ENCODE measurements at places on chromosomes 1 and 21.
A peak's percentile ranks its signal among the peaks of the same experiment; 100 is the strongest.

GRCh38 chr1:15352128-15352957, 57.3 kb upstream of the EFHD2 start:
- peak; percentile 94 for DNase-seq

DNA sequence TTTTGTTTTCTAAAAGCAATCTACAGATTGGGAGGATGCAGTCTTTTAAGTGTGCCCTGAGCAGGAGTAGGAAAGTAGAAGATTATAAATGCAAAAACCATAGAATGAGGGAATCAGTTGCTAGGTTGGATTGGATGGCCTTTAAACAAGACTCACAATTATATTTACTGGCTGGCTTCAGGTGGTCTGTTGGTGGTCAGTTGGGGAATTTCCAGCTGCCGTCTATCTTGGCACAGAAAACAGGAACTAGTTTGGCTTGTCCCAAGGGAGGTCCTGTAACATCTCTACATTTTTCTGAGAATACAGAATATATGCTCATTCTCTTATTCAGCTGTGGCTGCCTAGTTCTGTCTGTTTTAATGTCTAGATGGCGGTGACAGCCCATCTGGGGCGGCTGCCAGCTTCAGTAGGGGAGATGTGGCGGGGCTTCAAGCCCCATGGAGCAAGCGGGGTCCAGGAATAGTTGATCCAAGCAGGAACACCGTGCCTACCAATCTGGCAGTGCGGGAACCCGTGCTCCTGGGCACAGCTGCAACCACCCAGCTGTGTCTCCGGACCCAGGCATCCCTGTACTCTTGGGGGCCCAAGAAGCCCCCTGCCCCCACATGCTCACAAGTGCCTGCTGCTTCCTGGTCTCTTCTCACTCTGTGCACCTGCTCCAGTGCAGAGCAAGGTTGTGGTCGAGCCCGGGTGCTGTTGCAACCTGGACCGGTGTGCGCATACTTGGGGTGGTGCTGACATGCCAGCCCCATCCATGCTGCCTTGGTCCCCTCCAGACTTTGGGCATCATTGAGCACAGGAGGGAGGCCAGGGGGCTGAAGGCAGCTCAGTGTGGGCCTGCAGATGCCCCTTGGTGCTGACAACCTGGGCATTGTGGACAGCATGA, 1182.6 kb downstream of the AMY1C start:
- no peak for DNase-seq

DNA sequence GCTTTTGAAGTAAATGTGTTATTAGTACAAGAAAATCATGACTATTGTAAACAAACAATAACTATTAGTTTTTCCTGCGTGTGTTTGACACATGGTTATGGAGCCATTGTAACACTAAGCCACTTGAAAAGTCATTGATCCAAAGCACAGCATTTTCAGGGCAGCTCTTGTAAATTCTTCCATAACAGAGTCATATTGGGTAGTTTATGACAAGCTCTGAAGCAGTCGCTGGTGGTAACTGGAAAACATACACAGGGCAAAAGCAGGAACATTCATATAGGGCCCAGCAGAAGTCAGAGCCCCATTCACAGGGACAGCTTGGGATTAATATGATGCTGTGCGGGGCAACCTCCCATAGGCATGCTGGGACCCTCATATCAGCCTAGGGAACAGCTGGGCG, 483.2 kb upstream of the PTBP2 start:
- no peak for DNase-seq

DNA sequence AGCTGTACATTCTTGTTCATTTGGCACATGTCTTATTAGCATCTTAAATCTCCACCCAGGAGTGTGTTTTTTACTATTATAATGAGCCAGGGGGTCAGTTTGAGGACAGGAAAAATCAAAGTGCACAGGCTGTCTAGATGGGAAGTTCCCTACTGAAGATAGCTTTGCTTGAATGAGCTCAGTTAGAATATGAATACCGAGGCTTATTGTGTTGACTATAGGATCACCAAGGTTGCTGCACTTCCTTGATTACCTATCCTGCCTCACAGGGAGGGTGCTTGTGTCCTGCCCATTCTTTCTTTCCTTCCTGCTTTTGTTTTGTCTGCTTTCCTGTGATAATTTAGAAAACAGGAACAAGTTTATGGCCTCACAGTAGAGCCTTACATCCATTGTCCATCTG, 16.3 kb downstream of the PHGDH start:
- DNase-seq: no peak

DNA sequence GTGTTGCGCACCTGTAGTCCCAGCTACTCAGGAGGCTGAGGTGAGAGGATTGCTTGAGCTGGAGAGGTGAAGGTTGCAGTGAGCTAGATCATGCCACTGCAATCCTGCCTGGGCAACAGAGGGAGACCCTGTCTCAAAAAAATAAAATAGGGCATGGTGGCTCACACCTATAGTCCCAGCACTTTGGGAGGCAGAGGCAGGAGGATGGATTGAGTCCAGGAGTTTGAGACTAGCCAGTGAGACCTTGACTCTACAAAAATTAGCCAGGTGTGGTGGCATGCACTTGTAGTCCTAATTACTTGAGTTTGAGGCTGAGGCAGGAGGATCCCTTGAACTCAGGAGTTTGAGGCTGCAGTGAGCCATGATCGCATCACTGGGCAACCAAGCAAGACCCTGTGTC, 9.7 kb downstream of the RPL11 start:
- no peak for DNase-seq

DNA sequence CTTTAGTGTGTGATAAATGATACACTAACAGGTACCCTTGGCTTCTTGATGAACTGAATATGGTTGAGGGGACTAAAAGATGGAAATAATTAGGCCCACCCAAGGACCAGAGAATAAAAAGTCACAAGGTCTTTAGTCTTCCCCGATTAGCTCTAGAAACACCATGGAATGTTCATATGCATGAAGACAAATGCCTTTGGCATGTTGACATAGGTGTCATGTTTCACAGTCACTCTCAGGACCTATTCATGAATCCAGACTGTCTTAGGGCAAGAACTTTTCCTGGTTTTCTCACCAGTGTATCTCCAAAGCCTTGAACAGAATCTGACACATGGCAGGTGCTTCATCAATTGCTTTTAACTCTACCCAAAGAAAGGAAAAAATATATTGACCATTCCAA, 412.8 kb downstream of the AJAP1 start:
- no peak for DNase-seq

DNA sequence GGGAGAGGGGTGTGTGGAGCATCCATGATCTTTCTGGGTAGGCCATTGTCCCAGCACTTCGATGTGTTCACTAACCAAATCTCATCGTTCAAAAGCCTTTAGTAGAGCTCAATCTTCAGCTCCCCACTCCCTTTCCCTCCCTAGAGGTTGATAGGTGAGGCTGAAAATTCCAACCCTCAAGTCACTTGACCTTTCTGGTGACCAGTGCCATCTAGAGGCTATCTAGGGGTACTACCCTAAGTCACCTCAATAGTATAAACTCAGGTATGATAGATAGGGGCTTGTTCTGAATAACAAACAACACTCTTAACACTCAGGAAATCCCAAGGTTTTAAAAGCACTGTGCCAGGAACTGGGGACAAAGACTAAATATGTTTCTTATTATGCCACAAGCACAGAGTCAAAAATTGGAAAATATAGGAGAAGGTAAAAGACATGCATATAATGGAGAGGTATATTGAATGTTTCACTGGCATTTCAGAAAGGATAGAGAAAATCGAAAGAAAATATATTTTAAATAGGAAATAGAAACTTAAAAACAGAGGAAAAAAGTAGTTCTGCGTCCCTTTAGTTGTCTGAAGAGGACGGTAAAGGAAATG, 42.9 kb upstream of the CD53 start:
- peak; percentile 6 for DNase-seq

GRCh38 chr1:47688461-47689296, 250.8 kb downstream of the FOXD2 start:
- DNase-seq: no peak
